ENCODE measurements at places on chromosomes 2 and 18.

DNA sequence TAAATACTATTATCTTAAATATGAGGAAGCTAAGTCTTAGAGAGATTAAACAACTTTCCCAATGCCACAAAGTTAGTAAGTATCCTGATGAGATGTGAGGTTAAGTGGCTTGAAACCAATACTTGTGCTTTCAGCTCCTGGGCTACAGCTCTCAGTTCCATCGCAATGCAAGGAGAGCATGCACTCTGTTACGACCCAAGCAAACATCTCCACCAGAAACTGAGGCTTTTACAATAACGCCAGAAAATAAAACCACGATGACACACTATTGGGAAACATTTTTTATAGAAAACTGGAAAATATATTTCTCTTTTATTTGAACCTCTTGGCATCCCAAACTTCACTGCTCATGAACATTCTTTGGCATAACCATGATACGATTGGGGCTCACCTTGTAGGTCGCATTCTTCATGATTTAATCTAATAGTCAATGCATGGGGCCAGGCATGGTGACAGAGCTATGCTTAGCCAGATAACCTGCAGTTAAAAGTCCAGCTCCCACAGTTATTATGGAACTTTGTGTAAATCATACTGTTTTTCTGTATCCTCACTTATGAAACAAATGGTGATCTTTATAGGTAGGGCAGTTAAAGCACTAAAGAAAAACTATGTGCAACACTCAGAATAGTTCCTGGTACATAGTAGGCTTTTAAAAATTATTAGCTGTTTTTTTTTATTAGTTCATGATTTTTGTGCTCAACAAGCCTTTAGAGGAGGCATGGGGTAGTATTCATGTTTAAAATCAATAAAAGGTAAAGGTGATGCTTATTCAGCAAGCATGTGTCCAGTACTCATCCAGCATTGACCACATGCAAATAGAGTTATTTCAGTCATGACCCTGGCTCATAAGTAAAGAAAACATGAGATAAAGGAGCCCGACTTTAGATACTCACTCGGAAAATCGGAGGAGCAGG, 238.3 kb upstream of the TRIB2 start:
- DNase-seq = no peak

- DNase-seq = no peak
Measured at GRCh38 chr2:133431289-133431688, 137.0 kb downstream of the NCKAP5 start.

GRCh38 chr2:43218702-43219382, 7.6 kb downstream of the ZFP36L2 start:
- peak; percentile 44 for DNase-seq

GRCh38 chr18:12088096-12088495, 5.5 kb upstream of the ANKRD62 start:
- DNase-seq = no peak

GRCh38 chr2:86413296-86414094, 27.7 kb upstream of the KDM3A start:
- no peak for DNase-seq

GRCh38 chr2:3847397-3848052, 144.2 kb downstream of the DCDC2C start:
- DNase-seq = no peak

DNA sequence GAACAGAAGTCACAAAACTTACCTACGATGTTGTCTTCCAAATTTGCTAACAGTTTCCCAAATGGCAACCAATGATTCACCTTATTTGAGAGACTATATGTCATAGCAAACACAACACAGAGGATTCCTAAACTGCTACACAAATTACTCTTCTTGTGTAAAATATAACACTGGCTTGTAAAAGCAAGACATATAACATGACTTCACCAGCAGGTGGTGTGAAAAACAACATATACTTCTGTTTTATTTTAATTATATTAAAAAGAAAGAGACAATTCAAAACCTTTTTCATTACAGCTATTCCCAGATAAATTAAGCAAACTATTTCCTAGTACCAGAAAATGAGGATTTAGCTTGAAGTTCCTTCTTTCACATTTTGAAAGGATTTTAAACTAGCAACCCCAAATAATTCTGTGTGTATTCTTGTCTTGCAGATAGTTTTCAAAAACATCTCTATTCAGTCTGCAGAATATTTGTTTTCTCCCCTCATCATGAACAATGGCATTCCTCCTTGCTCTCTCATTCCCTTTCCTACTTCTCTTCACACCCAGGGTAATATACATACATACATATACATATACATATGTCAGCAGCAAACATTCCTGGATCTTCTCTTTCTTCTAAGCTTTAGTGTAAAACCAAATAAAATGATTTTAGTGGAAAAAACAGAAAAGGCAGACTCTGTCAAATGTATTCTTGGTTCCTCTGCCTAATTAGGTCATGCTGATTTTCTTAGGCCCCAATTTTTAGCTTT, 62.1 kb downstream of the SCN3A start:
- DNase-seq = no peak

- DNase-seq = no peak
Measured at GRCh38 chr18:23158058-23158457, 22.8 kb downstream of the CABLES1 start.

GRCh38 chr2:2875296-2875695, 502.3 kb downstream of the EIPR1 start:
- DNase-seq = no peak

- no peak for DNase-seq
Measured at GRCh38 chr18:70423120-70423519, 134.3 kb downstream of the SOCS6 start.

GRCh38 chr2:217079165-217079564, 219.3 kb upstream of the TNP1 start:
- DNase-seq = no peak

DNA sequence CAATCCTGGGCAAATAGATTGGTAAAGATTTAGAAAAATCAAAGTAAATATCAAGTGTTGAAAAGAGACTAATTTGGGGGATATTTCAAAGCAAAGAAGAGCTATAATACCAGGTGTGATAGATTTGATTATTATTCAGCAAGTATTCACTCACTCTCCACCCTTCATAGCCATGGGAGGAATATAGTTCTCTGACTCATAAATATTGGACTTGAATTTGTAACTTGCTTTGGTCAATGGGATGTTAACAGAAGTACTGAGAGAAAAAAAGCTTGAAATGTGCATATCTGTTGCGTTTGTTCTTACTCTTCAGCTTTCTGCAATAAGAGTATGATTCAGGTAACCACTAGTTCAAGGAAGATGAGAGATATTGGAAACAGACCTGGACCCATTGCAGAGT, 54.5 kb upstream of the IKZF2 start:
- DNase-seq = no peak

DNA sequence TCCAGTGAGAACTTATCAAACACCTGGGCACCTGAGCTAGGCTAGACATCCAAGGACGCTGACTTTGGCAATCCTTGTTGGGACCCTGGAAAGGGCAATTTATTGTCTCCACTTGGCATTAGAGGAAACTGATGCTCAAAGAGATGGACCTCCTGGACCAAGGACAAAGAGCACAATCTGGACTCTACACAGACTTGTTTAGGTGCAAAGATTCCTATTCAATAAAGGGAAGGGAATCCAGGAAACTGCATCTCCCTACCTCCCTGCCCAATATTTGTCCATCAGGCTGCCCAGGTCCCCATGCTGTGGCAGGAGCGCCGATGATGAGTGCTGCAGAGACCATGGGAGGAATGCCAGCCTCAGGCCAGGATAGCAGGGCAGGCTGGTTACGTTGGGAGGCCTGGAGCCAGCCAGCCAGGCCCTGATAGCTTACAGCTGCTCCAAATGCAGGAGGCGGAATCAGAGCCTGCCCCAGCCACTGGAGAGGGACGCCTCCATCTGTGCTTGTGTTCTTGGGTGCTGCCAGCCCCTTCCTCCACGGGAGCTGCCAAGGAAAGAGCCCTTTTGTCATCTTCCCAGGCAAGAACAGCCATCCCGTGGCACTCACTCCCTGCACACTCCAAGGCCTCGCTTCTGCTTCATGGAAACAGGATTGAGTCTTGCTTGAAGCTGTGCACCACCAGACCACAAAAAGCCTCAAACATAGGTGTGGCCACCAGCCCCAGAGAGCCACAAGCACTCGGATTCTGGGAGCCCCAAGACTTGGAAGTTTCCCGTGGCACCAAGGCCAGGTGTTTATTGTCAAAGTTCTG, 60.0 kb downstream of the HS1BP3 start:
- no peak for DNase-seq

- no peak for DNase-seq
Measured at GRCh38 chr2:172859581-172860335, 124.1 kb downstream of the RAPGEF4 start.

DNA sequence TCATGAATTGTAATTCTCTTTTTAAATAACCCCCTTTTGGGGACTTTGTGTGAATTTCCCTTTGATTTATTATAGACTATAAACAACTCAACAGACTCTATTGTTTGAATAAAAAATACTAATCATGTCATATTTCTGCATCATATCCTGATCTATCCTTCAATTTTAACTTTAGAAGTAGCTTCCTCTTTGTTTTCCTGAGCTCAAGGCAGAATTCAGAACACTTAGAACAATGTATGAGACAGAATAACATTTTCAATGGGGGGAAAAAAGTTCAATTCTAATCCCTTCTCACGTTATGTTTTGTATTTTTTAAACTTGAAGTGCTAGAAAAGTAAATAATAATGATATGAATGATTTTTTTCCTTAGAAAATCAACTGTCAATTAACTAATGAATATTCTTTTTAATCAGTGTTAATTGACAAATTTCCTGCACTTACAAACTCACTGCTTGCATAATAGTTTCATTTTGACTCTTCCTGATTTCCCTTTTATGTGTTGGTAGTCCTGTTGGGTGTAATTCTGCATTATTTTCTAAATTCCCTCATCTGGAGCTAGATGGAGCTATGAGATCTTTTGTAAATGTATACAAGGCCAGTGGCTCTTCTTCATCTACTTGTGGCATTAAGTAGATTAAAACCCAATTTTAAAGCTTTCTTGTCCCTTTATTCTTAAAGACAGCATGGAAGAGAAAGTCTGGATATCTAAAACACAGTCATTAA, 326.1 kb downstream of the PARD3B start:
- no peak for DNase-seq

DNA sequence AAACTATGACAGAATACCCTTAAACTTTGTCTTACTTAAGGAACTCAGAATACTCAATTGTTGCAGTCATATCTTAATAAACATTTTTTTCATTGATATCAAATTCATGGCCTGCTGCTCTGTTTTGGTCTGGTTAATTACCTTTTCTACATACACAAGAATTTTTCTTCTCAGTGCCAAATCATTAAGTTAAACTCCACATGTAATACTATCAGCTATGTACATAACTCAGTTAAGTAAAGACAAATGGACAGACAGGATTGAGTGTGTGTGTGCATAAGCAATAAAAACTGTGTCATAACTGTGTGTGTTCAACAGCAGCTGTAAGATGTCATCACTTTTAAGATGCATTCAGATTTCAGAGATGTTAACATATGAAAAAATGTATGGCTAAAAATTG, 34.4 kb downstream of the VRK2 start:
- DNase-seq = no peak

GRCh38 chr2:181185421-181185820, 205.0 kb downstream of the UBE2E3 start:
- no peak for DNase-seq

- no peak for DNase-seq
Measured at GRCh38 chr2:167987026-167987425, 260.4 kb downstream of the STK39 start.

- DNase-seq = no peak
Measured at GRCh38 chr2:75548036-75548573, 12.6 kb downstream of the EVA1A start.

GRCh38 chr18:43236921-43237320, 40.4 kb downstream of the SYT4 start:
- DNase-seq = no peak

- DNase-seq = no peak
Measured at GRCh38 chr2:118431997-118432396, 343.7 kb downstream of the INSIG2 start.

GRCh38 chr18:46883180-46883579, 34.1 kb downstream of the PIAS2 start:
- no peak for DNase-seq

- DNase-seq = no peak
Measured at GRCh38 chr2:33197198-33197938, 250.6 kb downstream of the LTBP1 start.

- no peak for DNase-seq
Measured at GRCh38 chr2:101803945-101804696, 106.6 kb downstream of the MAP4K4 start.

GRCh38 chr18:41458376-41458775, 496.7 kb upstream of the PIK3C3 start:
- no peak for DNase-seq

DNA sequence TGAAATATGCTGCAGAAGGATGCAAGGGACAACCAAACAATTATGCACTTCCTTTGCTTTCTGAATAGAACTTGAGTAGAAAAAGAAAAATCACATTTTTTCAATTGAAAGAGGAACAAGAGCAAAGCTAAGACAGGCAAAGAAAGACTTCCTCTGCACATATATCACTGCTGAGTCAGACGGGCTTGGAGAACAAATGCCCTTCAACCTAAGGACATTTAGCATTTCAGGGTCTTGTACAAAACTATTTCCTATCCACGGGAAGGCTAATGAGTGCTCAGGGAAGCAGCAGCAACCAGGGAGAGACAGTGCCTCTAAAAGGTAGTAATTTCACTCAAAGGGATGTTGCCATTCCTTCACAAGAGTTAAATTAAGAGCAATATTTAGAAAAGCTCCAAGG, 570.0 kb upstream of the GCFC2 start:
- DNase-seq = no peak

All from activated naive CD4-positive, alpha-beta T cell treated with anti-CD3 and anti-CD28 coated beads, Interleukin-2, amount 50 U/mL, for 72 hours (primary cell).